Effector CD4-positive, alpha-beta T cell (primary cell): ENCODE measurements at places on chromosomes 16 and 17.

GRCh38 chr16:685967-686366 is 1.8 kb upstream of the JMJD8 start:
- DNase-seq: no peak

GRCh38 chr16:75107505-75107904 is 9.1 kb downstream of the LDHD start:
- DNase-seq: no peak

GRCh38 chr17:9170853-9171252 is 149.5 kb downstream of the NTN1 start:
- DNase-seq: no peak

DNA sequence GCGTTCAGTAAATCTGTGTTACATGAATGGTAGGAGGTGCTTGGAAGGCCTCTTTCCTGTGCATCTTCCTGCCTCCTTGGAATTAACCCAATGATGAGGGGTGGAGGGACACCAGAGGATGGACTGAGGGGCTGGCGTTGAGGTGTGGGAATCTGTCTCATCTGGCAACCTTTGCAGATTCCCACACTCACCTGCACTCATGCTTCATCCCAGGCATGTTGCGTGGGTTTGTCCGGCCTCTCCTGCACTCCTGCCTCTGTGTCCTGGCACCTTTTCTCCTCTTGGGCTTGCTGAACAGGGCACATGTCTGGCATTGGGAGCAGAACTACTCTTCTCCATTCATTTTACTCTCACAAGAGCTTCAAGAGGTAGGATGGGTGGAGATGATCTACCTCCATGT is 3.1 kb upstream of the IGFBP4 start:
- DNase-seq: no peak

- no peak for DNase-seq
Measured at GRCh38 chr17:79558091-79558900, 52.6 kb downstream of the RBFOX3 start.

GRCh38 chr16:86823888-86824671 is 245.7 kb downstream of the FOXL1 start:
- DNase-seq: no peak

DNA sequence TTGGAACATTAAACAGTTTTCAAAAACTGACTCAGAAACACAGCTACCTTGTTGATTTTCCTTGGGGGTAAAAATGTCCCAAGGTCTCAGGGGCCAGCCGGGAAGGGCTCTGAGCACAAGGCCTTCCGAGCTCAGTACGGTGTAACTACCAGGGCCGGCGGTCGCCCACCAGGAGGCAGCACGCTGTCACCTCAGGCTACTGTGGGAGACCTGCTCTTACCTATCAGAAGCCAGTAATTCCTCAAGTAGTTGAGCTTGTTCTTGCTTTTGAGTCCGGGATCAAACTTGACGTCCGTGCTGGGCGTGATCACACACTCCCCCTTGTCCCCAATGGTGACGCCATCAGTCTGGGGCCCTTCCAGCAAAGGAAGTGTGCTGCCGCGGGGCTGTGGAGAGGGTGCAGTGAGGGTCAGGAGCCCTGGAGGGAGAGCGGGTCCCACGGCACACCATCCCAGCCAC is 43.4 kb upstream of the ICAM2 start:
- peak; percentile 35 for DNase-seq

- DNase-seq: no peak
Measured at GRCh38 chr17:33602981-33603380, 309.9 kb upstream of the ASIC2 start.

DNA sequence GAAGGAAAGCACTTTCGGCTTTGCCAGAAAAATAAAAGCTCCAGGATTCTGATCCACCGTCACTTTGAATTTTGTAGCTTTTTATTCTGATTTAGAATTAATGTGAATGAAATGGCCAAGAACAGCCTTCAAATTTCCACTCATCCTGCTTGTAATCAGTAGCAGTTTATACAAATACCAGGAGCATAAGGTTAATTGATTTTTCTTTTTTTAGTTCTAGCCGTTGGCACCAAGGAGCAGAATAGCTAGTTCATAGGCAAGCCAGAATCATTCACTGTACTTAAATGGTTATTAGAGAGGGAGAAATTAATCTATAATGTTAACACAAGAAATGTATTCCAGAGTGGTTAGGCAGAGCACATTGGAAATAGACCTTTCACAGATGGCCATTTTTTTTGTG is 41.1 kb upstream of the CACNG5 start:
- no peak for DNase-seq

DNA sequence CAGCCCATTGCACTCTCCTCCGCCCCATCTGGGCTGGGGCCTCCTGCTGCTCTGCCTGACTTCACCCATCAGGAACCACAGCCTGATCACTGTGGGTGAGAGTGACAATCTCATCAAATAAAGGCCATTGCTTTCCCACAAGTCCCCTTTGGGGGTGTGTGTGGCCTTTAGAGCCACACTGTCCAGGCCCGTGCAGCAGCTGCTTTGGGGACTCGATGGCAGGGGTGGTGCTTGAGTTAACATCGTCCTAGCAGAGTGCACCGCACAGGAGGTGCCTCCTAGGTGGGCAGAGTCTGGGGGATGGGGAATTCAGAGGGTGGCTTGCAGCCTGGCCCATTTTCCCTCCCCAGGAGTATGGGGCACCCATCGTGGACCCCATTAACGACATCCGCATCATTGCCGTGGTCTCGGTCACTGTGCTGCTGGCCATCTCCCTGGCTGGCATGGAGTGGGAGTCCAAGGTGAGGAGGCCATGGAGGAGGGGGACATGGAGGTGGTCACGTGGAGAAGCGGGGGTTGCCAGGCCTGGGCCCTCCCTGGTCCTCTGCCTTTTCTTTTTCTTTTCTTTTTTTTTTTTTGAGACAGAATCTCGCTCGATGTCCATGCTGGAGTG is 5.4 kb downstream of the SLC12A3 start:
- no peak for DNase-seq

DNA sequence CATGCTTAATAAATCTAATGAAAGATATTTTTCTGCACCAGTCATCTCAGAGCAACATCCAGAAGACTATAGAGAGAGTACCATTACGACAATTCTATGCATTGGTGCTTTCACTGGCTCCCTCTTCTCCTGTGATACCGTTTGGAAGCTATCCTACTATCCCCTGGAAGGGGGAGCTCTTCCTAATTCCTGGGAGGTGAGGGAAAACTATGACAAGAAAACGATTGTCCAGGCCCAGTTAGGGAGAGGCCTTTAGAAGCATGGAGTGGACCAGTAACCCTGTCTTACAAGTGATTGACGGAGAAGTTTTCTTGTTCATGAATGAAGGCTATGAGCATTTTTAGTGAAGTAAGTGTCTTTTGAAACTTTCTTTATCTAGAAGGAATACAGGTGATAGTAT is 150.2 kb downstream of the TANC2 start:
- DNase-seq: no peak

DNA sequence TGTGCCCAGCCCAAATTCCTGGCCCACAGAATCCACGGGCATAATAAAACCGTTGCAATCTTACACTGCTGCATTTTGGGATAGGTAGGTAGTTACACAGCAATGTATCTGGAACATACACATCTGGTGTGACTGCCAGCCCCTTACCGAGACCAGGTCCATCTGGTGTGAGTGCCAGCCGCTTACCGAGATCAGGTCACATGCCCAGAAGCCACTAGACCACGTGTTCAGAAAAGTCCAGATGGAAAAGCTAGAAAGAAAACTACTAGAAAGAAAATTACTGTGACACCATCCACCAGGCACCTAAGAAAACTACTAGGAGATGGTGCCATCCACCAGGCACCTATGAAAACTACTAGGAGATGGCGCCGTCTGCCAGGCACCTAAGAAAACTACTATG is 19.4 kb downstream of the PIK3R5 start:
- DNase-seq: no peak

DNA sequence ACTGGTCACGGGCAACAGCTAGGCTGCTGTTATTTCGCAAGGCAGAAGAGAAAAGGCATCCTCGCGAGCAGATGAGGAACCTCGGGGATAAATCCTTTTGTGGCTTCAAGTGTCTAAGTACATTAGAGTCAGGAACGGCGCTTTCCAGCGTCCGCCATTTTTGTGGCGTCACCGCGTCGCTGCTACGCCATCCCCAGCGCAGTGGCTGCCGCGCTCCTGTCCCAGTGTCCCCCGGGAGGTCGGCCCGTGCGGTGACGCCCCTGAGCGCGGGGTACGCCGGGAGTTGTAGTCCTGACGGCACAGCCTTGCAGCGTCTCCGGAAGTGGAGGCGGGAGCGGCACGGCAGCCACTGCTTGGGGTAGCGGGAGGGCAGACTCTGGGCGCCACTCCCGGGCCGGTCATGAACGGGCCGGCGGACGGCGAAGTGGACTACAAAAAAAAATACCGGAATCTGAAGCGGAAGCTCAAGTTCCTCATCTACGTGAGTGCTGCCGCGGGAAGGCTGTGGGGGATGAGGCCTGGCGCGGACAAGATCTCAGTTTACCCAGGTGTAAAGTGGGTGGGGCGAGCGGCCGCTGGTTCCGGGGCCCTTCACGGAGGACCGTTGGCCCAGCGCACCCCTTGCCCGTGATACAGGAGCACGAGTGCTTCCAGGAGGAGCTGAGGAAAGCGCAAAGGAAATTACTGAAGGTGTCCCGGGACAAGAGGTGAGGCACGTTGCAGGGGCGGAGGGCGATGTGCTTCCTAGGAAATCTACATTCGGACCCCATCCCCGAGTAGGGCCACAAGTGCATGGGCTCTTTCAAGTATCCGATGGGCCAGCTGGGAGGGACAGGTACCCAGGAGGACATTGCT is at the start of gene INO80E:
Gene INO80E (plus strand): TSS at position 331 of the 855 bp plus-strand sequence. CDS start 70 bp downstream, at position 401.
- peak; percentile 100 for DNase-seq

- DNase-seq: no peak
Measured at GRCh38 chr16:77443357-77444146, 8.7 kb upstream of the ADAMTS18 start.

- no peak for DNase-seq
Measured at GRCh38 chr16:89545044-89545830, 15.2 kb upstream of the RPL13 start.

GRCh38 chr17:32519228-32520103 is 32.7 kb downstream of the CDK5R1 start:
- peak; percentile 50 for DNase-seq
